ENCODE measurements at places on chromosomes 7 and 10. TPM values are rescaled to one million over a fixed set of nuclear protein-coding genes. Genes with fewer than 3 reads are reported as not detected.

DNA sequence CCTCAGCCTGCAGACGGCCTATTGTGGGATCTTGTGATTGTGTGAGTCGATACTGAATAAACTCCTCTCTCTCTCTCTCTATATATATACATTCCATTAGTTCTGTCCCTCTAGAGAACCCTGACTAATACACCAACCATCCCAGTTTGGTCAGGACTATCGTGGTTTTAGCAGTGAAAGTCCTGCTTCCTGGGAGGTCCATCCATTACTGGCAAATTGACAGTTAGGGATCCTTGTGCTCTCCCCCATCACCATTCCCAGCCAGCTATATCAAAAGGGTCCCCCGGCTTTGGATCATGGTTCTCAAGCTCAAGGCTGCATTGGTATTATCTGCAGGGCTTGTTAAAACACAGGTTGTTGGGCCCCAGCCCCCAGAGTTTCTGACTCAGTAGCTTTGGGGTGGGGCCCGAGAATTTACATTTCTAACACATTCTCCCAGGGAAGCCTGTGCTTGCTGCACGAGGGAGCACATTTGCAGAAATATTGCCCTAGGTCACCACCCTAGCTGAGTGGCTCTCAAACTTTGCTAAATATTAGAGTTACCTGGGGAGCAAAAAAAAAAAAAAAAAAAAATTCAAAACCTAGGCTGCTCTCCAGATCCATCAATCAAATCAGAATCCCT is 899.1 kb upstream of the AUTS2 start:
- no peak for DNase-seq

- DNase-seq = no peak
These were observed 123.8 kb downstream of the AMPH start for GRCh38 chr7:38507384-38507783.

GRCh38 chr7:132248841-132249240 is 327.4 kb downstream of the PLXNA4 start:
- DNase-seq = no peak

- DNase-seq = no peak
These were observed 37.5 kb downstream of the PTN start for GRCh38 chr7:137305901-137306621.

- no peak for DNase-seq
These were observed 179.0 kb downstream of the PCDH15 start for GRCh38 chr10:54622017-54622416.

GRCh38 chr10:93482145-93482834 is at the start of gene MYOF:
Gene MYOF, minus strand, starts transcription at chr10:93482334. Its CDS starts 140 bp downstream, at chr10:93482194.
- no peak for DNase-seq

GRCh38 chr10:95234951-95235350 is 40.9 kb downstream of the ACSM6 start:
- no peak for DNase-seq

DNA sequence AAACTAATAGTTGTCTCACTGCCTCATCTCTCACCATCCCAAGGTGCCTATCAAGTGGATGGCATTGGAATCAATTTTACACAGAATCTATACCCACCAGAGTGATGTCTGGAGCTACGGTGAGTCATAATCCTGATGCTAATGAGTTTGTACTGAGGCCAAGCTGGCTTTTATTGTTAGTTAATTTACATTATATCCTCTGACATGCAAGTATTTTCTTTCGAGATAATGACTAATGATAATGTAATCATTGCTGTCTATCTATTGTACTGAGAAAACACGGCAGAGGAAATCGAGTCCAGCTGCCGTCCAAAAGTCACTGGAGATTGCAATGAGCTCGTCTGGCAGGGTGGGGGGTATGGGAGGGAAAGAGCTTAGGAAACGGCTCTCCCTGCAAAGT is 172.4 kb upstream of the LANCL2 start:
- no peak for DNase-seq

DNA sequence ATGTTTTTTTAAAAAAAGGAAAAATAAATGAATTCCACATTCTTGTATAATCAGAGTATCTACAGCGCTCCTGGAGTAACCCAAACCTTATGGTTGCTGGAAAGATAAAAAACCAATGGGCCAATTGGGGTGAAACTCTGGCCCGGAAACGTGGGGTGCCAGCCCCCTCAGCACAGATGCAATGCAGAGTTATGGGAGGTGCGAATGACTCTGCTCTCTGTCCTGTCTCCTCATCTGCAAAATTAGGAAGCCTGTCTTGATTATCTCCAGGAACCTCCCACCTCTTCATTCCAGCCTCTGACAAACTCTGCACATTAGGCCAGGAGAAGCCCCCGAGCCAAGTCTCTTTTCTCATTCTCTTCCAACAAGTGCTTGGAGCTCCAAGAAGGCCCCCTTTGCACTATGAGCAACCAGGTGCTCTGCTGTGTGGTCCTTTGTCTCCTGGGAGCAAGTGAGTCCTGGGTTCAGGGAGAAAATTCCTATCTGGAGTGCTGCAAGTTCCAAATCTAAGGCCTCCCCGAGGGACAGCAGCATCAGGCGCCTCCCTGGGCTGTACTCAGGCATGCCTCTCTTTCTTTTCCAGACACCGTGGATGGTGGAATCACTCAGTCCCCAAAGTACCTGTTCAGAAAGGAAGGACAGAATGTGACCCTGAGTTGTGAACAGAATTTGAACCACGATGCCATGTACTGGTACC is 130.5 kb upstream of the PRSS1 start:
- no peak for DNase-seq

- no peak for DNase-seq
These were observed 34.4 kb upstream of the GRID1 start for GRCh38 chr10:86400705-86401587.

DNA sequence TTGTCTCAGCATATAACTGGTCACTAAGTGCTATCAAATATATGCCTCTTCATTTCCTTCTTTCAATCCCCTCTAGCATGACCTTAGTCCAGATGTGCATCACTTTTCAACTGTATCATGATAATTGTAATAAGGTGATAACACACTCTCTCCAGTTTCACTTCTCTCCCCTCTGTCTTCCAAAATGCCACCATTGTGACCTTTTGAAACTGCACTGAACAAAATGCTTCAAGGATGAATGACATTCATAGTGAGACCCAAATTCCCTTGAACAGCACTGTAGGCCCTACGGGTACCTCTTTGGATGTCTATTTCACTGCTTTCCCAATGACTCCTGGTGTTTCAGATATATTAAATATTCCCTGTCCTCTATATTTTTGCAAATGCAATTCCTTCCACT is 224.8 kb downstream of the DNAJB9 start:
- DNase-seq = no peak

DNA sequence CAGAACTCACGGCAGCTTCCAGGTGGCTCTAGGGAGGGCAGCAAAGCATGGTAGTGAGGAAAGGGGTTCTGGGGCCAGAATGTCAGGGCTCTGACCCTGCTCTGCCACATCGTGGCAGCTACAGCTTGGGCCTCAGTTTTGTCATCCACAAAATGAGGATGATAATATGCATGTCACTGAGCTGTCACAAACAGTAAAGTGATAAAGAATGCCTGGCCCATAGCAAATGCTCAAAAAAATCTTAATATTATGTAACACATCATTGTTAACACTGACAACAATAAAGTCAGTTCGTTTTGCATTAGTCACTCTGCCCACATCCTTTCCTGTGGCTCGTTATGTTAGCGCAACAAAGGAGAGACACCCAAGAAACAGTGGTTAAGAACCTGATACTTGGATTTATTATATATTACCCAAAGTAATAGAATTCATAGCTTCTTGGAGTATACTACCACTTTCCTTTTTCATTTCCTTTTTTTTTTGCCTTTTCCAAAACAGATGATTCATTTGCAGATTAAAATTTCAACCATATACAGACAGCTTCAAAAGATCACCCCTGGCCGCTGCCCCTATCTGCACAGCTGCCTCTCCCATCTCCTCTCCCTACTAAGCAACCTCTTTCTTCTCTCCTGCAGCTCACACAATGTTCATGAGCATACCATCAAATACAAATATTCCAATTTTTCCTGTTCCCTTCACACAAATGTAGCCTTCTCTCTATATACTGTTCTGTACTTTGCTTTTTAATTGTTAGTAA is 45.5 kb upstream of the DDC start:
- no peak for DNase-seq

GRCh38 chr7:3861386-3861785 is 560.3 kb downstream of the SDK1 start:
- DNase-seq = no peak

DNA sequence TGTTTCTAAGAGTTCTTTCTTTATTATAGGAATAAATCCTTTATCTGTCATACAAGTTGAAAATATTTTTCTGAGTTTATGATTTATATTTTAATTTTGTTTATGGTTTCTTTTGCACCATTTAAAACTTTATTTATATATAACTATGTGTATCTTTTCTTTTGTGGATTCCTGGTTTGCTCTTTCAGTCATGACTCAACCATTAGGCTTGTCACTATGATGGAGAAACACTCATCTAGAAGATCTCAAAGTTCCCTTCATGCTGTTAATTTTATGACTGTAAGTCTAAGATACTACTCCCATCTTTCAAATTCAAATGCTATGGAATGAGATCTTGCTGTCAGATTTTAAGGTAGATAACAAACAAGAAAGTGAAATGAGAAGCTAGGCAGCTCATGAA is 199.5 kb downstream of the INHBA start:
- DNase-seq = no peak

DNA sequence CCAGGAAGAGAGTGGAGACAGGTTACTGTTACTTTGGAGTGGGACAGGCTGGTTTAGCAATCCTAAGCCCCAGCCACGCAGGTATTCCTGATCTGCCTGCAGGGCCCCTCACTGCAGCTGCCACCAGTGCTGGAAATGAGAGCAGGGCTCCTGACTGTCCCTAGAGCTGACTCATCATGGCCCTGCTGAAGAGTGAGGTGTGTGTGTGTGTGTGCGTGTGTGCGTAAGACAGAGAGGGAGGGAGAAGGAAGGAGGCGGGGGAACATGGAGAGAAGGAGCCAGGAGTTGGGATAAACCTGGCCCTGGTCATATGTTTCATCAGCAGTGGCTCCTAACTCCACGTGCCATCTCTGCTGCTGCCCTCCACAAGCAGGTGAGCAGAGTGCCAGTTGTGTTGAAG is 3.6 kb downstream of the FOXI2 start:
- no peak for DNase-seq

DNA sequence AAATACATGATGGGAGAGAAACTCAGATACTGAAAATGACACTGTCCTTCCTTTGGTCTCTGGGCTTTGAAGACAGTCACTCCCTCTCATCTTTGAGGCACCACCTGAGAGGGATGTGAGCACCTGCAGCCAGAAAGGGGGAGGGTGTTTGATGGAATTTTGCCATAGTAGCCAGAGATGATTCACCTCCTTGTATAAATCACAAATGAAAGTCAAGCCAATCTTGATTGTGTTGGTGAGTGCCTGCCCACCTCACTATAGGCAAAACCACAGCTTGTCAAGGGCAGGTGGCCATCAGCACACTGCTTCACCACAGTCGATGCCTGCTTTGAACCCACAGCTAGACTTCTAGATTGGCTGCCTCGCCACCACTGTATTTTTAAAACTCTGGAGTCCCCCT is 48.2 kb downstream of the PON1 start:
- DNase-seq = no peak

DNA sequence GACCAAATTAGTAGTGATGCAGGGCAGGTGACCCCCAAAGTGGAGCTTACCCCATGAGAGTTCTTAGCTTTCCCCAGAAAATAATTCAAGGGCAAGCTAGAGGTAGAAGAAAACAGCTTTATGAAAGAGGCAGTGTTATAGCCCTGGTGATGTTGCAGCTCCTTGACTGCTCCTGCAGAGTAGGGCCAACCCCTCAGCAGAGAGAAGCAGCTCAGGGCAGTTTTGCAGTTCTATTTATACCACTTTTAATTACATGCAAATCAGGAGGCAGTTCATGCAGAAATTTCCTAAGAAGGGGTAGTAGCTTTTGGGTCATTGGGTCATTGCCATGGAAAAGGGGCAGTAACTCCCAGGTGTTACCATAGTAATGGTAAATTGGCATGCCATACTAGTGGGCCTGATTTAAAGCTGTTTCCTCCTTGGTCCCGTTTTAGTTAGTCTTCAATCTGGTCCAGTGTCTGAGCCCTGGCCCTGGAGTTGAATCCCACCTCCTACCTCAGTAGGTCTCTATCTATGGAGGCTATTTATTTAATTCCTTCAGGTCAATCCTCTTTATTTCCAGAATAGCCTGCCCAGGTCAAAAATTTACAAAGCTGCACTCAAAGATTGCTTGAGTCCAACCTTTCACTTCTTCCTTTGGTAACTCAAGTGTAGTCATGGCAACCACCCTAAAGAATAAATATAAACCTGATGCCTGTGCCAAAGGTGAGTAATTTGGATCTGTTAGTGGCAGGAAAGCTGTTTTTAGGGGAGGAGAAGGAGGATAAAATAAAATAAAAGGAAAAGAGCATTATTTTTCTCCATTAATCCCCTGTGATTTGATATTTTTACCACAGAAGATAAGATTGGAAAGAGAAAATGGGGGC is 29.5 kb downstream of the PLXDC2 start:
- DNase-seq = no peak

- DNase-seq = no peak
These were observed 170.0 kb downstream of the ELAPOR2 start for GRCh38 chr7:86889501-86889900.

DNA sequence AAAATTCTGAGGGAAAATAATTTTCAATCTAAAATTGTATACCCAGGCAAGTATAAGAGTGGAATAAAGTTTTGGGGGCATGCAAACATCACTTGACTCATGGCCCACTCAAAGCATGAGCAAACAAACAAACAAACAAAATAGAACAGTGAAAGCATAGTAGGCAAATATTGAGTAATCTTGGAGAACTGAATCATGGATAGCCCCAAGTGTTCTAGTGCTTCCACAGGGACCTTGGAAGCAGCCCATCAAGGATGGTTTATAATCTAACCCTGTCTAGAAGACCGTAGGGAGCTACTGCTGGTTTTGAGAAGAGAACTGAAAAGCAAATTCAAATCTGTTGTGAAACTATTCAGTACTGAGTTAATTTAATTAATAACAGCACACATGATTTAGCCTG is 22.1 kb downstream of the POLR3A start:
- DNase-seq = no peak

GRCh38 chr7:69114374-69114773 is 483.9 kb upstream of the AUTS2 start:
- no peak for DNase-seq

- no peak for DNase-seq
These were observed 64.6 kb downstream of the MDFIC start for GRCh38 chr7:114986190-114987180.

DNA sequence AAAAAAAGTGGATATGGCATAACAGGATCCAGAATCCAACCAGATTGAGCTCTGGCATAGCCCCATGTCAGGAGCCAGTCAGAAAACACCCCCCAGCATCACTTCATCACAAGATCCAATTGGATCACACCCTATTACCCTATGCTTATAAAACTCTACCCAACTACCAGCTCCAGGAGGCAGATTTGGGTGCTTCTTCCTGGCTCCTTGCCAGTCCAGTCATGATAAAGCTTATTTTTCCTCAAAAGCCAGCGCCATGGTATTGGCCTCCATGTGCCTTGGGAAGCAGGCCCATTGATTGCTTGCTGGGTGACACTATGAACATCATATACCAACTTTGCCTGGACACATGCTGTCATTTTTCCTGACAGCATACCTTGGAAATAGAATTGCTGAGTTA is 281.4 kb upstream of the MKLN1 start:
- no peak for DNase-seq

GRCh38 chr10:34908481-34908880 is 93.4 kb upstream of the PARD3 start:
- DNase-seq = no peak

GRCh38 chr7:97218767-97219166 is 101.3 kb downstream of the SDHAF3 start:
- no peak for DNase-seq

C10orf90 gene
- polyA plus RNA-seq = 0.63 TPM

UTF1 gene
- polyA plus RNA-seq = not detected

OR6V1 gene
- not detected for polyA plus RNA-seq

WIPF3 gene
- 2.5 TPM for polyA plus RNA-seq

Measured in left renal pelvis (tissue), 4 donors.